CD4-positive, CD25-positive, alpha-beta regulatory T cell (primary cell): ENCODE measurements at places on chromosomes 4 and X.

- DNase-seq = no peak
These were observed 31.5 kb downstream of the GPR174 start for GRCh38 chrX:79176028-79176427.

- DNase-seq = no peak
These were observed 1024.5 kb upstream of the PCDH10 start for GRCh38 chr4:132124624-132124974.

DNA sequence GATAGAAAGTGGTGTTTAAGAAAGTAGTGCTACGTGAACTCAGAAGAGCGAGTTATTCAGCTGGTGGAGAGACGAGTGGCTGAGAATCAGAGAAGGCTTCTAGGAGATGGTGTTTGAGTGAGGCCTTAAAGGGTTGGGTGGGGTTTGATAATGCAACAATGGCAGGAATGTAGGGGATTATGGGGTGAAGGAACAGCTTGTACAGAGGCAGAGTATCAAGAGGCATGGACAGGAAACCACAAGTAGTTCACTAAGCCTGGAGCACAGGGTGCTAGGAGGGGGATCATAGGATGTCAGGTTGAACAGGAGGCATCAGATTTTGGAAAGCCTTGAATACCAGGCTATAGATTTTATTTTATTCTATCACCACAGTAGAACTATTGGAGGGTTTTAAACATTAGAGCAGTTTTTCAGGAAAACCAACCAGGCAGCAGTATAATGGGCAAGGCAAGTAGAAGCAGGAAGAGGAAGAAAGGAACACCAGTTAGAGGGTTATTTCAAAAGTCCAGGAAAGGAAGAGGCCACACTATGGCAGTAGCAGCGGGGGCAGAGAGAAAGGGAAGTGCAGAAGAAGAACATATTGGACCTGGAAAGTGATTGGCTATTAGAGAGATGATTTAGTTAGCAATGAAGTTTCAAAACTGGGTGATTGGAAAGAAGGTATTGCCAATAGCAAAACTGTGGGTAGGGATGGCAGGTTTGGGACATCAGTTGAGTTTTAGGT lies 99.2 kb downstream of the DOCK11 start:
- no peak for DNase-seq

- no peak for DNase-seq
These were observed 40.9 kb upstream of the CPLX1 start for GRCh38 chr4:866761-867390.

DNA sequence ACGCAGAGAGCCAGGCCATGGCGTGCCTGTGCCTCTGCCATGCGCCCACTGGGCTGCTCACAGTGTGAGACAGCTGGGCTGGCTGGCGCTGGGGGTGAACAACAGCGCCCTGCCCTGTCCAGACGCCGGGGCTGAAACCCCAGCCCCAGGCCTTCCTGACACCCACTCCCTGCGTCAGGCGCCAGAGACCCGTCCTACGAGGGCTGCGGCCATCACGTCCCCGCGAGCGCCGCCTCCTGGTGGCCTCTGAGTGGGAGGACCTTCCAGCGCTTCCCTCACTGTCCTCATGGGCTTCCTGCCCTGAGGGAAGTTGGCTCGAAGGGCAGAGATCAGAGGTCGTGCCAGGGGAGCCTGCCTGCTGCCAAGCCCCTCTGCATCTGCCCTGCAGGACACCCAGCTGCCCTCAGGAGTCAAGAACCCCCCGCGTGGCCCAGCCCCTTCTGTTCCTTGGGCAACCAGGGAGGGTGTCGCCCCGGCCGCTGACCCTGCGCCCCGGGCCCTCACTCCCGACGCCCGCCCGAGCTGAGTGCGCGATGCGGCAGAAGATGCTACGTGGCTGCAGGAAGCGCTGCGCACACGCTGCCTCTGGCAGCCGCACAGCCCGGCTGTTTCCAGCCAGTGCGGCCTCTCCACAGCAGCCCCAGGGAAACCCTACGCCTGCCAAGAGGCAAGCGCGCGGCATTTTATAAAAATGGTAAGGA lies 16.2 kb downstream of the NELFA start:
- no peak for DNase-seq
